ENCODE measurements at places on chromosomes 12 and 14. TPM values are rescaled to one million over a fixed set of nuclear protein-coding genes. Genes with fewer than 3 reads are reported as not detected.
A peak's percentile ranks its signal among the peaks of the same experiment; 100 is the strongest.

GRCh38 chr12:113640837-113641236 is 169.2 kb upstream of the LHX5 start:
- no peak for DNase-seq

- no peak for DNase-seq
Observed at GRCh38 chr14:88166616-88167015, 156.5 kb downstream of the KCNK10 start.

DNA sequence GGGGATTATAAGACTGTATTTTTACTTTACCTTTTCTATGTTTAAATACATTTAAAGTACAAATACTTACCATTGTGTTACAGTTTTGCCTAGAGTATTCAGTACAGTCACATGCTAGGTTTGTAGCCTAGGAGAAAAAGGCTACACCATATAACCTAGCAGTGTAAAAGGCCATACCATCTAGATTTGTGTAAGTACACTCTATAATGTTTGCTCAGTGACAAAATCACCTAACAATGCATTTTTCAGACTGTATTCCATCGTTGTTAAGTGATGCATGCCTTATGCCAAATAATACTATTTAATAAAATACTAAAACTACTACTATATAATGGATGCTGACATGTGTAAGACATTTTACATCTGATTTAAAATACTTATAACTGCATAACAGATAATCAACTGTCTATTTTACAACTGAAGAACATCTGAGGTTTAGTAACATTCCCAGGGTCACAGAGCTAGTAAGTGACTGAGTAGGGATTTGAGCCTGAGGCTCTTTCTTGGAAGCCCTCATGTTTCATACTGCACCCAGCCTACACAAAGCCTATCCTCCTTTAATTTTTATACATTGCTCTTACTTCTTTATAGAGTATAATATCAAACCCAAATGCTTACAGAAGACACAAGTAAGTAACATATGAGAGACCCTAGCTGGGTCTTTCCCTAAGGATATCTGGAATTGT is 296.8 kb downstream of the SYT1 start:
- DNase-seq, result no peak

LRRIQ1 gene
- total RNA-seq, result 0.22 TPM

DNA sequence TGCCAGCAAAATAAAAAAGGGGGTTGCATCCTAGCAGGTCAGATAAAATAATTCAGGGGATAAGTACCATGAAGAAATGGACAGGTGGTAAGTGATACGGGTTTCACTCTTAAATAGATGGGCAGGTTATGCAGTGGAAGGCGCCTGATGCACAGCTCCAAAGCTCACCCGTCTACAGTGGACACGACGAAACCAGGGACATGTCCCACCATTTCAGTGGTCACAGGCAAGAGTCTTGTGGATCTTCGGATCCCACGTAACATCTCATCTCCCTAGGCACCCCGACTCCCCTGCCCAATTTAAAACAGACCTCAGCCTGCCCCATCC is 60.5 kb downstream of the DDX51 start:
- no peak for DNase-seq

BTG1 gene
- total RNA-seq, result 74.1 TPM

ALG10B gene
- total RNA-seq, result 4.2 TPM

DNA sequence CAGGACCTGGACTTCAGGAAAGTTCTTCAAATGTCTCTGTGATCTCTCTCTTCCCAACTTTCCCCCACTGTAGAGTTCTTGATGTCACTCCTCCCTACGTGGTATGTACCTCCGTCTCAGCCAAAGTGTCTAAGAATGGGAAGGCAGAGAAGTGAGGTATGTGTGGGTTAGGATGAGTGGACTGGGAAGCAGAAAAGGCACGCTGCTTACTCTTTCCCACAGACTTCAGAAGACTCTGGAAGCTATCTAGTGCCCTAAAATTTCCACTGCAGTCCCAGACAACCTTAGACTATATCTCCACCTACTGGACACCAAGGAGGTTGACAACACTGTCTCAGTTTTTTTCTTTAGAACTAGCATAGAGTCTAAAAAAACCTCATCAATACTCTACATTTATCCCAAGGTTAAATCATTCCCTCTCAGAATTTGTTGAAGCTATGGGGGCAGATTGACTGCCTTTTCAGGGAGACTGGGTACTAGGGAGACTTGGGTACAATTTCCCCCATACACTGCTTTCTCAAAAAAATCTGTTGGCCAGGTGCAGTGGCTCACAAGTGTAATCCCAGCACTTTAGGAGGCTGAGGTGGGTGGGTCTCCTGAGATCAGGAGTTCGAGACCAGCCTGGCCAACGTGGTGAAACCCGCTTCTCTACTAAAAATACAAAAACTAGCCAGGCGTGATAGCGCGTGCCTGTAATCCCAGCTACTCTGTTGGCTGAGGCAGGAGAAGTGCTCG is 20.6 kb upstream of the ITGA5 start:
- no peak for DNase-seq

- no peak for DNase-seq
Observed at GRCh38 chr14:81485372-81485771, 48.3 kb downstream of the SEL1L start.

DNA sequence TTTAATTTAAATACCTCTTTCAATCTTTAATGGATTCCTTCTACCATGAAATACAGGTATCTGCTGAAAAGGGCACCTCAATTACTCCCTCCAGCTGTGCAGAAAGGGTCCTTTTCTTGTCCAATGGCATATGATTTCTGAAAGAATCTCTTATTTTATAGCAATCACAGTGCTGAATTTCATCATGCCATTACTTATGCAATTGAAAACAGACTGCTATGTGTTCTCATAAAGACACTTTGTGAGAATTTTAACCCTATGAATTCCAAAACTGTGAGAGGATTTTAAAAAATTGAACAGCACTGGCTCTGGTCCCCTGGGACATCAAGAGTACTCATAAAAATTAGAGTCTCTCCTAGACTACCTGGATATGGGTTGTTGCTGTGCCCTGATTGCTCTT is 45.9 kb upstream of the CNOT2 start:
- DNase-seq, result no peak

DNA sequence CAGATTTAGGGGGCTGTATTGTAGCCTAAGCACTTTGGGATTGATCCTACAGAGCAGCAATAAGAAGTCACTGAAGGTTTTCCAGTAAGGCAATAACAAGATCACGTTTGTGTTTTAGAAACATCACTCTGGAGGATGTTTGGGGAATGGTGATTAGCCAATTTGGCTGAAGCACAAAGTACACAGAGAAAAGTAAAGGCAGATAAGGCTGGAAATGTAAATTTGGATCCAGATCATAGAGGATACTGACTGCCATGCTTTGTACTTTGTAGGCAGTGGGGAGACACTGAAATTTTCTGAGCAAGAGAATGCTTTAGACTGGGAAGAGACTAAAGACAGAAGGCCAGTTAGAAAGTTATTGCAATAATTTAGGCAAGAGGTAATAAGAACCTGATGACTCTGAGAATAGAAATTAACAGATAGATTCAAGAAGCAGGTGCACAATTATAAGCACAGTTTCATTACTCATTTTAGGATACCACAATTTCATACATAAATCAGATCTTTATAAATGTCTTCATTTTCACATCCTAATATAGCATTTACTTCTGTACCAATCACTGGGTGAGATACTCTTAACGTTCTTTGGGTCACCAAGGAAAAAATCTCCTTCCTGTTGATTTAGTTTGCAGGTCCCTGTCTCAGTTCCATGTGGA is 314.5 kb upstream of the GARIN6 start:
- no peak for DNase-seq

GRCh38 chr12:26496170-26496569 is 300.8 kb downstream of the SSPN start:
- no peak for DNase-seq

TGFB3 gene
- total RNA-seq, result 20.7 TPM

DNA sequence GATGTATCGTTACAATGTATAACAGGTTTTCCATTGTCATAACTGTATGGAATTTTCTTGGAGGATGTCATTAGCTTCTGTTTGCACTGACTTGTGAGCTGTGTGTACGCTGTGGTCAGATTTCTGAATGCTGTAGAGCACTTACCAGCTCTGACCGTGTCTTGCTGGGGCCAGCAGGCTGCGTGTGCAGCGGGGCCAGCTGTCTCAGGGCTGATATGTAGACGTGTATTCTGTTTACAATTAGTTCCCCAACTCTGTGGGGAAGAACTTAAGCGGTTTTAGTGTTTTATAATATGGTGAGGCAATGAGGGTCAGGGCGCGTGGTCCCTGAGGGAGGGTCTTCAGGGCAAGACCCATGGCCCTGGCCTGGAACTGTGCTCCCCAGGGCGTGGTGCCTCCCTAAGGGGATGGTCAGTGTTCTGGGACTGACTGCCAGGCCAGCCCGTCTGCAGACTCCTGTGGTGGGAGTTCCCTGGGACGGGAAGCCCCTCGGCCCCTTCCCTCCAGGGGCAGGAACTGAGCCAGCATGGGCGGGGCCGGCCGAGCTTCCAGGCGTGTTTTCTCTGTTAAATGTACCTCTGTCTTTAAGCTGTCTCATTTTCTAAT is 18.7 kb downstream of the XRCC3 start:
- DNase-seq, result peak; percentile 74

- no peak for DNase-seq
Observed at GRCh38 chr14:72745991-72746980, 147.6 kb downstream of the DPF3 start.

- no peak for DNase-seq
Observed at GRCh38 chr12:49138587-49138986, 7.4 kb upstream of the TUBA1B start.

- DNase-seq, result no peak
Observed at GRCh38 chr12:7612851-7613250, 52.9 kb downstream of the APOBEC1 start.

CFAP251 gene
- total RNA-seq, result 0.65 TPM

- DNase-seq, result no peak
Observed at GRCh38 chr12:91043408-91043807, 14.4 kb downstream of the KERA start.

DNA sequence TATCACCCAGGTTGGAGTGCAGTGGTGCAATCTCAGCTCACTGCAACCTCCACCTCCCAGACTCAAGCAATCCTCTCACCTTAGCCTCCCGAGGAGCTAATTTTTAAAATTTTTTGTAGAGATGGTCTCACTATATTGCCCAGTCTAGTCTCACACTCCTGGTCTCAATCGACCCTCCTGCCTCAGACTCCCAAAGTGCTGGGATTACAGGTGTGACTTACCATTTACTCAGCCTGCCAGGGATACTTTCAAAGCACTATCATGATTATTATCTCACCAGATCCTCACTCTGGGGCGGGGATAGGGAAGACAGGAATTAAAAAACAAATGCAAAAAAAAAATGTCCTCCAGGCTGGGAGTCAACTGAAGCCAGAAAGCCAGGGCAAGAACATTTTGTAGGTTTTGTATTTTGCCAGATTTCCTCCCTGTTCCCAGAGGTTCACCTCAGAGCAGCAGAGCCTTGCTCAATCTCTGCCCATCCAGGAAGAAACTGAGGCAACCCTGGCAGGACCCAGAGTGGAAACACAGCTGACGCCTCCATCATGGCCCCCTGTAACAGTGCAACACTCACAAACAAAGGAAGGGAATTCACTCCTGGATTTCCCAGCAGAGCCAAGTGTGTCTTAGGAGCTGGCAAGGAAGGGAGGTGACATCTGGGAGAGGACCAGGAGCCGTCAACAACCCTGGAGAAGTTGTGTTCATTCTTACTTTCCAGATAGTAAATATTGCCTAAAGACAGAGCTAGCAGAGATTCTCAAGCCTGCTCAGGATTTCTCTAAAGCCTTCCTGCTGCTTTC is 73.9 kb downstream of the IRF2BPL start:
- no peak for DNase-seq

GRCh38 chr14:23514644-23514957 is 37.0 kb downstream of the ZFHX2 start:
- DNase-seq, result no peak
